ENCODE measurements at places on chromosomes 12 and 14.

DNA sequence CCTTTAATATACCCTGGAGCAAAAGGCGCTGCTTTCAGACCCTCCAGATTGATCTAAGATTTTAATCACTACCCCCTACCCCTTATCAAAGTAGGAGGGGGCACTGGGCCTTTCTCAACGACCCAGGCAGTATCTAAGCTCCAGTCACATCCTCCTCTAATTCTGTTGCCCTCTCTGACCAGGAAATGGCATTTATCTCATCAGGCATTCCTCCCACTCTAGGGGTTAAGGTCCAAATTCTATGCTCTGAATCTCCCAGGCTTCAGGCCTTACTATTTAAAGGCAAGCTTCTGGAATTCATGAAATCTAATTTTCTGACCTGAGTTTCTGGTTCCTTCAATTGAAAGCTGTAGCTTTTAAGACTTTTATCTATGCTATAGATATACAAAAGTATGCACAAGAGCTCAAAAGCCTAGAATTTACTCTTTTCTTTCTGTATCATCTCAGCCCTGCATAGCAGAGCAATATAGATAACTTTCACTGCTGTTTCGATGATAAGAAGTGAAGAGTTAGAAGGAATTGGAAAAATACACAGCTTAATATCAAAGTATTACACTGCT lies 622.9 kb downstream of the RPS29 start:
- no peak for DNase-seq

DNA sequence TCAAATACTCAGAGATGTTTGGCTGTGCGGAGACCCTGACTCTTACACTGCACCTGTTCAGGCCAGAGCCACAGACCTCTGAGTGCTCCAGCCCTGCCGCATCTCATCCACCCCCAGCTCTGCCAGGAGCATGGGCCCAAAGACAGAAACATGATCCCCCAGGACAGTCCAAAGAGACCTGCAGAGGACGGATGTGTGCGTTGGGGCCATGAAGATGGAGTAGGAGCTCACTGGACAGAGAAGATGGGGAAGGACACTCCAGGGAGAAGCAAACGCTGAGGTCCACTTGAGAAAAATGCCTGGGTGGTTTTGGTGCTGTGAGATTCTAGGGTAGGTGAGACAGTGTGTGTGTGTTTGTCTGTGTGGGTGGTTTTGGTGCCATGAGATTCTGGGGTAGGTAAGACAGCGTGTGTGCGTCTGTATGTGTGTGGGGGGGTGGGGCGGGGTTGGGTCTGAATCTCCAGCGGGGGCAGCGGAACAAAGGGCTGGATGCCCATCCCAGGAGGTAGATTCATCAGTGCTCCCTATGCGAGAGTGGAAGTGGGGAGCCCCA lies 818 bp upstream of the HHIPL1 start:
- no peak for DNase-seq

DNA sequence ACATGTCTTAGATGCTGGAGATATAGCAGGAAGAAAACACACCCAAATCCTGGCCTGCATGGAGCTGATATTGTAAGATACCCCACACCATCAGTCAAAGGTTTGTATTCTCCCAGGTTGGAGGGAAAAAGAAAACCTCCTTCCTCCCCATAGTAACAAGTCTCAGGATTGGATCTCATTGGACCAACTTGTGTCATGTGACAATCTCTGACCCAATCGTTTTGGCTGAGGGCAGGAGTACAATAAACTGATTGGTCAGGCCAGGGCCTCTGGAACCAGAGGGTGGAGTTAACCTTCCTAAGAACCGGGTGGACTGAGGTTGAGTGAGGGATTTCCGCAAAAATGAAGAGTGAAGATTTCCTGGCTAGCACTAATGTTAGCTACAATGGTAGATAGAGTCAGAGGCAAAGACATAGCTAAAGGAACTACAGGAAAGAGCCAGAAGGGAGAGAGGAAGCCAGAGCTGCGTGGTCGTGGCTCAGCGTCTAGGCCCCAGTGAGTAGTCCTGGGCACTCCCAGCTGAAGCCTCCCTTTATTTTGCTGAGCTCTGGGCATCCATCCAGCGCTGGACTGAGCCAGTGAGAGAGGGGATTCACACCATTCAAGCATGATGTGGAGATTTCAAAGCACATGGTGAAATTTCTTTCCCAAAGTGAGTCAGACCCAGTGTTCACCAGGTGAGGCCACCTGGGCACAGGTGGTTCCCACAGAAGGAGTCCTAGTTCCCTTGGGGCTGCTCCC lies 219.9 kb downstream of the AACS start:
- no peak for DNase-seq

DNA sequence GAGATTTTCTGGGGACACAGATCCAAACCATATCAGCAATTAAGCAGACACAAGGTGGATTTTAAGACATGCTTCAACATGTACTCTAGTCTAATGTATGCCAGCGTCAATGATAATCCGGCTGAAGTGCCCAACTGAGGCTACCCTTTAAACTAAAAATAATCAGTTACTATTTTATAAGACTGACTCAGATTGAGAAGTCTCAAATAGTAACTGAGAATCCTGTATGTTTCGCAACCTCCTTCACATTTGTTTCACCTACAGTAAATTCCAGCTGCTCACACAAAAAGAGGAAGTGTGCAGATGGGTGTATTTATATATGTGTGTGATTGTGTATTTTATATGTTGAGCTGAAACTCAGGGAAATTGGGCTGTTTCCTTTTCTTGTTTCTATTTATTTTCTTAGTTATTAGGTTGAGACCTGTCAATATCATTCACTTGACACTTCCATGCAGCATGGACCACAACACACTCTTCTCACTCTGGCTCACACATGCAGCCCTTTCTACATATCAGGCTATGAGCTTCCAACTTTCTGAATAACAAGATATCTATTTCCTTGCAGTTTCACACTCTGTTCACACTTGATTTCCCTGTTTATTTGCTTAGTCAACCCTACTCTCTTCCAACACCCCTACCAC lies 1224.9 kb upstream of the TMEM132C start:
- no peak for DNase-seq

- no peak for DNase-seq
Measured at GRCh38 chr14:103204852-103205540, 81.7 kb downstream of the TNFAIP2 start.

DNA sequence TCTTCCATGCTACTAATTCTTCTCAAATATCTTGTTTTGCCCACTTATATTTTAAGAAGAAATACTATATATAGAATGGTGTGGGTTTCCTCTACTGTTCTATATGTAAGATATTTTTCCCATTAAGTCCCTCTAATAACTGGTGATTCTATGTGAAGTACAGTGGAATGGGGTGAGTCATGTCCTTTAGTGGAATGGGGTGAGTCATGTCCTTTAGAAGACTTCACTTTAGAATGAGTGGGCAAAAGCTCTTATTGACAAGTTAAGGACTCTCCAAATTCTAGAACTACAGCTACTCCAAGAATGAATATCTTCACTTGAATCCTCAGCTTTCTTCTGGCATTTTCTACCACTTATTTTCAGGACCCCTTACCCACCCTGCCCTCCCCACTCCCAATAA lies 349.9 kb downstream of the ETNK1 start:
- DNase-seq: no peak

GRCh38 chr12:124609041-124609989 lies 41.9 kb upstream of the NCOR2 start:
- no peak for DNase-seq

DNA sequence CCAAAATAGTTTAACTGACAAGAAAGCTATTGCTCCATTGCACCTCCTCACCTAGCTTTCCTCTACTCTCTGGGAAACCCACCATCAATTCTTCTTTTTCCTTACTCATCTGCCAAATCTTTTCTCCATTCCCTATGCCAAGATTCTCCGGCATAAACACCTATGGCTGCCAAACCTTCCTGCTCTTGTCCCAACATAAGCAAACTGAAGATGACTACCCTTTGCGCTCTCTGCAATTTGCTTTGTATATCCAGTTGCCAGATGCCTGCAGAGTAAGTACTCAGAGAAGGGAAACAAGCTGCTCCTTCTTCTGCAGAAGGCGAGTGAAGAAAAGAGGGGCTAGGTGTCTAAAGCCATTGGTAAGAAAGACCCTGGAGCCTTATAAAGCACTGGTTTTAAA lies 11.5 kb downstream of the PTGER2 start:
- no peak for DNase-seq
